Frontal cortex (tissue), 4 donors: ENCODE measurements at places on chromosomes 7 and 10.
A peak's percentile ranks its signal among the peaks of the same experiment; 100 is the strongest.

DNA sequence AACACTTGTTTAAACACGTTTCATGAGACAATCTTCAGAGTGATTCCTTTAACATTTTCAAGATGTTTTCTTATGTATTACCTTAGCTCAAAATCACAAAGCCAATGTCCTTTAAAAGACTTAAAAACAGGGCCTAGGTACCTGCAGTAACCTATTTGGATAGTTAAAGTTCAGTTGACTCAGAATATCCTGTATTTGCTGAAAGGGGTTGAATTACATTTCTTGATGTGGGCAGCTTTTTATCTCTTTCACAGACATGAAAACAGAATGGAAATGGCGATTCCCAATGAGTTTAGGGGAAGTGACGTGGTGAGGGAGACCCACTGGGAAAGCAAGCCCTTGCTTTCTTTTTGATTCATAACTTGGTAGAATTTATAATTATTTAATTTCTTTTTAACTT lies 324.4 kb upstream of the AOAH start:
- DNase-seq = no peak

- DNase-seq = no peak
Observed at GRCh38 chr7:142353147-142354060, 95.5 kb upstream of the PRSS58 start.

DNA sequence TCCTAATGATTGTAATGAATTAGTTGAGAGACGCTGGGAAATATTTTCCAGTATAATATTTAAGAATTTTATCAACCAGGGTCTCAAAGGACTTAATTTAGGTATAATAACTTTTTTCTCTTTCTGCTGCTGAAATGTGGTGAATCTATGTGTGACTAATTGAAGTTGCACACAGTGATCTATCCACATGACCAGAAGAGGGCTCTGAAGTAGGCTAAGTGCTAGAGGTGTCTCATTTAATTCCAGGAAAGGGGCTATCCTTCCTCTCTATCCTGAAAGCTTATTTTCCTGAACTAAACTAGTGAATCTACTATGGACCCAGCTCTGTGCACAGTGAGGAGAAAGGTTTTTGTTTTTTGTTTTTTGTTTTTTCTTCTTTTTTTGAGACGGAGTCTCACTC lies 294.4 kb upstream of the MYO3A start:
- DNase-seq = no peak

DNA sequence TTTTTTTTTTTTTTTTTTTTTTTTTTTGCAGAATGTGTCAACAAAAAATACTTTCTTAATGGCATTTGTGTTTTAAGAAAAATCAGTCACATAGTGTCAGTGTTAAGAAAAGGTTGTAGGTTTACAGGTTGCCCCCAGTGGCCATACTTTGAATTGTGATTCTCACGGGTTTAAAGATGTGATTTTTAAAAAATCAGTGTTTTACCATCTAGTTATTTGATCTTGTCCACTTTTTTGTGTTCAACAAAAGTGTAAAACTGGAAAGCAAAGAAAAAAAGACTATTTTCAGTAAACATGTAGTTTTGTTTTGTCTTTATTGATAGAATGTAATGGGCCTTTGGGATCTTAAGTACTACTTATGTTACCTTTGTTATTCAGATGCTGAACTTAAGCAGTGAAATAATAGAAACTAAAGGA lies 25.7 kb downstream of the SUV39H2 start:
- no peak for DNase-seq

- DNase-seq = no peak
Observed at GRCh38 chr7:29115130-29115687, 31.1 kb downstream of the CPVL start.

GRCh38 chr10:131701131-131701947 lies 199.5 kb upstream of the PPP2R2D start:
- DNase-seq = no peak

DNA sequence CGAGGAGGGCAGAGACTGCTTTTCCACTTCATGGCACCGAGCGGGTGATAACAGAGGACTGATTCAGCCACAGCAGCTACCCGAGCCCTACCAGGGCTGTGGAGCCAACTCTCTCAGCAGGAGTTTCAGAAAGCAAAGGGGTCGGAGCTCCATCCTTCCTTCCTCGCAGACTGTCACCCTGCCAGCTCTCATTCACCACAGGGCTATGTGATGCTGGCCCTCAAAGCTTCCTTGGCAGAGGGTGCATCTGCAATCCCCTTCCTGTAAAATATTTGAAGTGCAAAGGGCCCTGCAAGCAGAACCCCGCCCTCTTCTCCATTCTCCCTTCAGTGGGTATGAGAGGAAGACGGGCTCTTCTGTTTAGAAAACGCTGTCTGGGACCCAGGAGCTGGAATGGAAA lies 105.3 kb upstream of the LYZL2 start:
- no peak for DNase-seq

DNA sequence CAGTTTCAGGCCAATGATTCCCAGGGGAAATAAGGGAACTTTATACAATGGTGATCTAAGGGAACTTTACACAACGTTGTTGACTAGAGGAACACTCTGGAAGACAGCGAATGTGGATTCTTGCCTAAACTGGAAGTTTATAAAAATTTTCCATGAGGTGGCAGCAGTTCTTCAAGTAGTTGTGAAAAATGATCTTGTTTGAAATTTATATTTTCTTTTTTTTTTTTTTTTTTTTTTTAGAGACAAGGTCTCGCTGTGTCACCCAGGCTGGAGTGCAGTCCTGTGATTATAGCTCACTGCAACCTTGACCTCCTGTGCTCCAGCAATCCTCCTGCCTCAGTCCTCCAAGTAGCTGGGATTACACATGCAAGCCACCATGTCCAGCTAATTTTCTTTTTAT lies 32.1 kb upstream of the GTF2I start:
- no peak for DNase-seq

DNA sequence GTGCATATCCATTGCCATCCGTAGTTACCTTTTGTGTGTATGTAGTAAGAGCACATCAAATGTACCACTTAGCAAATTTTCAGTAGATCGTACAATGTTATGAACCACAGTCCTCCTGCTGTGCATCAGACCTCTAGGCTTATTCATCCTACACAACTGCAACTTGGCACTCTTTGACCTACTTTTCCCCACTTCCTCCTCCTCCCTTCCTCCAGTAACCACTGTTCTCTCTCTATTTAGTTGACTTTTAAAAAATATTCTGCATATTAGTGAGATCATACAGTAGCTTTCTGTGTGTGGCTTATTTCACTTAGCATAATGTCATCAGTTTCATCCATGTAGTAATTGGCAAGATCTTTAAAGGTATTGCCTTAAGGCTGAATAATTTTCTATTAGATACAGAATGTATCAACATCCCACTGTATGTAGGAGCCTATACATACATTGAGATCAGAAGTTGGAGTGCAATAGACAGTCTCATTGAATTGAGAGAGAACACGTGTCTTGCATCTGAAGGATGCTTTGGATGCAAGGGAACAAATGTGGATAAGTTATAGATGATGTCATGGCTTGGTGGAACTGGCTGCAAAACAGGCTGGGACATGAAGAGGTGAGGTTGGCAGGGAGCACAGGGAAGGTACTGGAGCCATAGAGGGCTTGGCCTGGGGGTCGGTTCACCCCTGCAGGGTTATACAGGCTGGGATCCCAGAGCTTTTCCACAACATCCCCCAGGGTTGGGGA lies 83.0 kb upstream of the FAM180A start:
- no peak for DNase-seq

- DNase-seq = no peak
Observed at GRCh38 chr10:11403116-11403515, 208.3 kb downstream of the USP6NL start.

DNA sequence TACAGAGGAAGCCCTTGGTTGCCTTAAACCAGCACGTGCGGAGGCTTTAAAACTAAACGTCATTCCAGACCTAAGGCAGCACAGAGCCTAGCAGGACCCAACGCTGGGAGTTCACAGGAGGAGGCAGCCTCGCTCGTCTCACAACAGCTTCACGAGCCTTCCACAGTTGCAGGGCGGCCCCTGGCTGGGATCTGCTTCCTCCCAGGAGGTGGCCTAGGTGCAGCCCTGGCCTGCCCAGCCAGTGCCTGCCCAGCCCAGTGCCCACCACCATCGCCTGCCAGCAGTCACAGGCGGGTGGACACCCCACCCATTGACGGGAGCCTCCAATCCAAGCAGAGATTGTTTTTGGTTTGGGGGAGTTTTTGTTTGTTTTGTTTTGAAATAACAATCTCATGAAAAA lies 96.5 kb downstream of the PTPRN2 start:
- no peak for DNase-seq

- no peak for DNase-seq
Observed at GRCh38 chr7:151252961-151253711, 4.6 kb upstream of the SMARCD3 start.

DNA sequence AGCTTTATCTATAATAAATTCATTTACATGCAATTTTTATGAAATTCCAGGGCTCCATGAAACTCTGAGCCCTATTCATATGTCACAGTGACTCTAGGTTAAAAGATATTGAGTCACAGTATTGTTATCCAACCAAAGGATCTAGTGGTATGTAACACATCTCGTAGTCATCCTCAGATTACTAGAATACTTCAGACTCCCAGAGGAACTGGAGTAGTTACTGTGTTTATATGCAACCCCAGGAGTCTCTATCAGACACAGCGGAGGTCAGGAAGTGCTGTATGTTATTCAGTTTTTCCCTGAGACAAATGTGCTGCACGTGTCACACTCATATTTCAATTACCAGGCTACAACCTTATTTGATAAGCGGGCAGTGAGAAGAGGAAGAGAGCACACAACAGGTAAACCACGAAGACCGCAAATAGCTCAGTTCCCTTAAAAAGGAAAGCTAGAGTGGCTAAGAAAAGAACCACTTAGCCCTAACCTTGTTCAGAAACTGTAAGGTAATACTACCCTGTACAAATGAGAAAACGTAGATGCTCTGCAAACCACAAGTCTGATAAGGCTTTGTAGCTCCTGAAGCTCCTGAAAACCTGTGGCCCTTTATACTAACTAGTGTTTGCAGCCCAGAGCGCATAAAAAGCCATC lies 114.0 kb upstream of the CNTNAP2 start:
- DNase-seq = no peak

DNA sequence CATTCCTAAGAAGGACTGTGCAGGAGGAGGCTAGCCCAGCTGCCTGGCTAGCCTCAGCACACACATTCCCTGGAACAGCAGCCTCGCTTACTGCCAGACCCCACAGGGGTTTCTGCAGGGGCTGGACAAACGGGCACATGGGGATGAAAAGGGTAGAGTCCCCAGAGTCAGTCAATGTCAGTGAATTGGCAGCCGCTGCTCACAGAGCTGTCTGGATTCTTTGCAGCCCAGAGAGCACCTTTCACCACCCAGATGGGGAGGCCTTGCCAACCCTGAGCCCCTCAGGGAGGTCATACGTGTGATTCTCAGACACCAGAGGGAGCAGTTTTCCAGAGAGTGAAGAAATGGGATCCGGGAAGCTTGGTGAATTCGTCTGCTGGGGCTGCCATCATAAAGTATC lies 143.3 kb downstream of the KCNMA1 start:
- DNase-seq = no peak

DNA sequence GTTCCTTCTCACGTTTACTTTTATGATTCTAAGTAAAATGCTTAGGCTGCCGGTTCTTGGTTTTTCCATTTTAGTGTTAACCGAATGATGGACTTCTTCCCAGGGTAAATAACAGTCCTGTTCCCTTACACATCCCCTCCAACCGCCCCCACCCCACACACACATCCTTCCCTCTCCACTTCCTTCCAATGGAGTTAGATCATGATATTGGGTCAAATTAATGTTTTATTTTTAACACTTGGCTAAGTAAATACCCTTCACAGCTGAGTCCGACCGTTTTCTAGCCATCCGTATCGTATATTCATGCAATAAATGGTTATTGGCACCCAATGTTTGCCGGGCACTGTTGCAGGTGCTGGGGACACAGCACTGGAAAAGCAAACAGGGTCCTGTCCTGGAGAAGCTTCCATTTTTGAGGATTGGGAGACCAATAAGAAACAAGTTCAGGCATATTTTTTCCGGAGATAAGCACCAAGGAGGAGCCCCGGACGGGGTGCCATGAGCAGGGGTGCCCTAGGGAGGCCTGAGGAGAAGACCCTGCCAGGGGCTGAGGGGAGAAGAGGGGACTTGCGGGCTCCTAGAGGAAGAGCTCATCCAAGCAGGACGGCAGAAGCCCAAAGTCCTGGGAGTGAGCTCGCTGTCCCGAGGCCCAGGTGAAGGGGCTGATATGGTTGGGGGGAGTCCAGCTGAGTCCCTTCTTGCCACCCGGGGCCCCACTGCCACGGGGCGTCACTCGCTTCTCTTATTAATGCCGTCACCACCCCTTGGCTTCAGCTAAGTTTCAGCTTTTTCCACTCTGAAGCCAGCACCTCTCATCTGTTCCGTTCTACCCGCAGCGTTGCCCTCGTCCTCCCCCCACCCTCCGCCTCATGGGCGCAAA lies 126.0 kb upstream of the RET start:
- no peak for DNase-seq

DNA sequence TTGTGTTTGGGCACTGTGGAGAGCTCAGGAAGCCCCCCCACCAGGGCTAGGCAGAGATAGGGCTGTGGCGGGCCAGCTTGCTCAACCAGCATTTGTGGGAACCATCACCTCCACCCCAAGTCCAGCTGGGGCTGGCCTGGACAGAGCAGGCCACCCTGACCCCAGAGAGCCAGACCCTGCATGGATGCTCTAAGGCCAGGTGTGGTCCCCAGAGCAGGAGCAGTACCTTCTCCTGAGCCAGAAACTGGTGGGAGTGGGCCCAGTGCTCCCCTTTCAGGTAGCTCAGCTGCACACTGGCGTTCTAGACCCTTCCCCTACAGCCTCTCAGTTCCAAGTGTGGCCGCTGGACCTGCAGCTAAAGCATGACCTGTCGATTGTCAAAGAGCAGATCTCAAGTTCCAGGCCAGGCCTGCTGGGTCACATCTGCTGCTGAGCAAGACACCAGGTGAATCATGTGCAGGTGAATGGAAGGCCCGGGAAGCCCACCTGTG lies 57.2 kb downstream of the RASGEF1A start:
- DNase-seq = no peak

DNA sequence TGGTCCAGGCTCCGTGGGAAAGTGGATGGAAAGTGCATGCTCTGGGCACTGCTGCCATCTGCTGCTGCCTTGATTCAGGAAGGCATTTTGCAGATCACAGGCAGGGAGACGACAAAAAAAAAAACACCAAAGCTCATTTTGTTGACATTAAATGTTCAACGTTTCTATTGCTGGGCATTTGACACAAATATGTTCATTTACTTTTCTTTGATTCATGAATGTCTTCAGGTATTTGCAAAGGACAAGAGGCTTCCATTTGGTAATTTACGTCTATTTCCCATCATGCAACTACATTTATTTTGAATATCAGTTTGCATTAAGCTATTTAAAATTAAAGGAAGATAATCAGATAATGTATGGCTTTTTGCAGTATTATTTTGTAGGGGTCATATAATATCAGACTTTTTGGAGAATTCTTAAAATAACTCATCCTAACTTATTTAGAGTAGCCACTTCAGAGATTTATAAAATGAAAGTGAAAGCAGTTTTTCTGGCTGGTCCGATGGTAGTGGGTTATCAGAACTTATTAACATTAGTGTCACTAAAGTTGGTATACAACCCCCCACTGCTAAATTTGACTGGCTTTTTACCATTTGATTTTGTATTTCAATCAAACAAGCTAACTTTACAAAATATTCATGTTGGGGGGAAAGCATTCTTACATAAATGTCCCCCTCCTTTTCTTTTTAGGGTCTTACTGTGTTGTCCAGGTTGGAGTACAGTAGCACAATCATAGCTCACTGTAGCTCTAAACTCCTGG lies 65.3 kb downstream of the PDIA4 start:
- peak; percentile 70 for DNase-seq
